ENCODE measurements at places on chromosomes 6 and 20. TPM values are rescaled to one million over a fixed set of nuclear protein-coding genes. Genes with fewer than 3 reads are reported as not detected.
A peak's percentile ranks its signal among the peaks of the same experiment; 100 is the strongest.

The ABHD16B gene
- not detected for total RNA-seq

The RNF39 gene
- not detected for total RNA-seq

The SLC35D3 gene
- total RNA-seq, result 0.56 TPM

- no peak overlapping the region for H3K4me3 ChIP-seq
- no peak overlapping the region for H3K27ac ChIP-seq
- H3K27me3 ChIP-seq, result no peaks in the 10 kb centered on the region
- no peak for DNase-seq
- no peaks in the 10 kb centered on the region for H3K36me3 ChIP-seq
Observed at GRCh38 chr20:61460261-61461052, 208.4 kb downstream of the CDH4 start.

DNA sequence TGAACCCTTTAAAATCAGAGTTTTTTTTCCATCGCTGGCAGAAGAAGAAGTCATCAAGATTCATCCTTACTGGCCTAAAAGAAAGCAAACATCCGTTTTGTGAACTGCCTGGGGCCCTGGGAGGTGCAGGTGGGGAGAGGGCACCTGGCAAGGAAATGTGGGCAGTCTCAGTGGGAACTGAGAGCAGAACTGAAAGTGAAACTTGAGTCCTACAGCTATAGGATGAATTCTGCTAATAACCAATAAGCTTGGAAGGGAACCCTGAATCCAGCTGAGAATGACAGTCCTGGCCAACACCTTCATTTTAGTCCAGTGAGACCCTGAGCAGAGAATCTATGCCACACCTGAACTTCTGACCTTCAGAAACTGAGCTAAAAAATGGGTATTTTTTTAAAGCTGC lies 130.1 kb upstream of the ASCC3 start:
- no peak overlapping the region for H3K27ac ChIP-seq
- H3K4me3 ChIP-seq, result no peak overlapping the region
- H3K4me1 ChIP-seq, result peaks cover 5% of the 10 kb centered on the region
- no peaks in the 10 kb centered on the region for H3K36me3 ChIP-seq

GRCh38 chr6:151141685-151142084 lies 98.1 kb upstream of the AKAP12 start:
- no peak overlapping the region for H3K27ac ChIP-seq
- no peak overlapping the region for H3K4me3 ChIP-seq
- no peak for DNase-seq
- H3K4me1 ChIP-seq, result peaks cover 2% of the 10 kb centered on the region

- H3K4me1 ChIP-seq, result no peaks in the 10 kb centered on the region
- no peak overlapping the region for H3K4me3 ChIP-seq
- no peak overlapping the region for H3K27ac ChIP-seq
- no peak for DNase-seq
- H3K36me3 ChIP-seq, result no peaks in the 10 kb centered on the region
- H3K27me3 ChIP-seq, result no peaks in the 10 kb centered on the region
Observed at GRCh38 chr6:579339-579738, 77.6 kb downstream of the HUS1B start.

DNA sequence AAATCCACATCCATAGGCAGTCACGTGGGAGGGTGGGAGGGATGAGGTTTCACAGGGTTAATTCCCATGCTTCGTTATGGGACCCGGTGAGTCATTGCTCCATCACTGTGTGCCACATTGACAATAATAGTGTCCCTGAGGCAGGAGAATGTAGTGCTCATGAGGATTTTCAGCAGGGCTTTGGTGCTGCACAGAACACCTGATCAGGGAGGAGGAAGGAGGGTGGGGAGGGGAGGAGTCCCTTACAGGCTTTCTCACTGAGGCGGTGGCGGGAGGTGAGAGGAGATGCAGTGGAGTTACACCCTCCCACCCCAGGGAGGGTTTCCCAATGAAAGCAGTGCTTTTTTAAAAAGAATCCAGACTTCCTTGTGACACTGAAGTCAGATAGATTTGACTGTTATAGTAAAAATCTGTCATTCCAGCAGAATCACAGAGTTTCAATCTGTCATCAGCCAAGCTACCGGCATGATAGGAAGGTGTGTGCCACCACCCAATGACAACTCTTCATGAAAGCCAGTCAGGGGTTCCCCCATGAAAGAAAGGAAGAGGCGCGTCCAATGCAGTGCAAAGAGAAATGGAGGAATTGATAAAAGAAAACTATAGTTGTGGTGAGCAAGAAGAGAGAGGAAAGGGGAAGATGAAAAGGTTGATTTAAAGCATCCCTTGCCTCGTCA lies 144.8 kb downstream of the TBC1D7 start:
- H3K4me1 ChIP-seq, result no peaks in the 10 kb centered on the region
- no peak overlapping the region for H3K4me3 ChIP-seq
- no peaks in the 10 kb centered on the region for H3K36me3 ChIP-seq
- H3K27ac ChIP-seq, result no peak overlapping the region
- DNase-seq, result no peak

GRCh38 chr6:84615987-84616386 lies 148.4 kb downstream of the TBX18 start:
- no peak for DNase-seq
- no peaks in the 10 kb centered on the region for H3K4me1 ChIP-seq
- H3K27me3 ChIP-seq, result no peaks in the 10 kb centered on the region

DNA sequence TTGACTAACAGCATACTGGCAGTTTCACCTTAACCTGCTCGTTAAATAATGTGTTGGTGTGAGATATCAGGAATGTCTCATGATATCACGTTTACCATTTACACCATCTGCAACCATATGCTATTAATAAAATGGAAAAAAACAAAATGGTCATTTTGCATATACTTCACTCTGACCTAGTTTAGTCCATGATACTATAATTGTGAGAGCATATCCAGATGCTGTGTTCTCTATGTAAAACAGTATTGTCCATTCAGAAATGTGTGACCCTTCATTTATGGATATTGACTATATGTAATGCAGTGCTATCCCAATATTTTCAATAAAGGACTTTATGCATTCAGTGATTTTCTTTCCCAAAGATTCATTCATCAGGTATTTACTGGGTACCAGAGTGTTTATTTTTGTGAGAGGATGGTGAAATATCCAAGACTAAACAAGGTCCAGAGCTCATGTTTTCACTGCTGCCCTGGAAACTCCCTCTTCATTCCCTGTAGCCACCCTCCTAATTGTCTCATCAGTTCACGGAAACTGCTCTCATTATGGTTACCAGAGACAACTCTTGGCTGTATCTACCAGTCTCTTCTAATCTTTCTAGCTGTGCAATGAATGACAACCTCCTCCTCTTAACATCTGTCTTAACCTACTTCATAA lies 25.7 kb upstream of the HINT3 start:
- H3K27me3 ChIP-seq, result no peaks in the 10 kb centered on the region
- no peak for DNase-seq
- H3K4me1 ChIP-seq, result no peaks in the 10 kb centered on the region
- no peak overlapping the region for H3K4me3 ChIP-seq
- peaks cover 22% of the 10 kb centered on the region for H3K36me3 ChIP-seq
- peak overlapping the region; percentile 1 for H3K27ac ChIP-seq

GRCh38 chr20:16308754-16309153 lies 264.5 kb downstream of the KIF16B start:
- no peaks in the 10 kb centered on the region for H3K36me3 ChIP-seq
- H3K27me3 ChIP-seq, result no peaks in the 10 kb centered on the region
- H3K27ac ChIP-seq, result no peak overlapping the region
- DNase-seq, result no peak

DNA sequence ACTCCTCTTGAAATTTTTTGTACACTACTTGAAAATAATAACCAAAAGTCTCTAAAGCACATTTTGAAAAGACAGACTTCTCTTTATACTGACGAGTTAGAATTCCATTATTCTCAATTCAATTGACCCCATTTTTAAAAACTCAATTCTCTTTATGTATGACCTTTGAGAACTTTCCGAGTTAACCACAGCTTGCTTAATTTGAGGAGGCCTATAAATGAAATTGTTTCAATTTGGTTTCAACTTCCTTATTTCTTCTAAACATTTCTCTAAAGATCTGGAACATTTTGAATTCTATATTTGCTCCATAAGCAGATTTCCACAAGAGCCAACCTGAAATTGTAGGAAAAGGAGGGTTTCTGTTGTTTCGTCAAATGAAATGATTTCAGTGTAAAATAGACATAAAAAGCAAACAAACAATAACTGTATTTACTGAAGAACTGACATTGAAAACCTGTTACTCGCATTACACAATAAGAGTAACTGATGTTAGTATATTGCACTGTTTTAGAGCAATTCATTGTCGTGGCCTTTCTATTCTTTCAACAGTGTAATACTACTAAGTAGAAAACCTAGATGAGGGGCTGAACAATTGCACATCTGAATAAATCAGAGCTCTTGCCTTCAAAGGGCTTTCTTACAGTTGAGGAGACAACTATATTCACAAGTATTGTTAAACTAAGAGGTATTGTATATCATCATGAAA lies 223.6 kb downstream of the HIVEP2 start:
- H3K36me3 ChIP-seq, result no peaks in the 10 kb centered on the region
- no peak overlapping the region for H3K27ac ChIP-seq
- no peaks in the 10 kb centered on the region for H3K27me3 ChIP-seq
- no peak for DNase-seq

Measured in liver (tissue), 10 donors.